ENCODE measurements at places on chromosomes 3 and 15. TPM values are rescaled to one million over a fixed set of nuclear protein-coding genes. Genes with fewer than 3 reads are reported as not detected.

TMC3 gene
- not detected for total RNA-seq

CNTN4 gene
- total RNA-seq, result 1.00 TPM

ARL8B gene
- total RNA-seq, result 63.9 TPM

TLR9 gene
- under 0.01 TPM for total RNA-seq

GYG1 gene
- total RNA-seq, result 41.4 TPM

MYZAP gene
- 1.6 TPM for total RNA-seq

CTNNB1 gene
- total RNA-seq, result 975 TPM

CASR gene
- not detected for total RNA-seq

NPAP1 gene
- total RNA-seq, result not detected

LMAN1L gene
- not detected for total RNA-seq

SLC7A14 gene
- total RNA-seq, result 0.44 TPM

REC114 gene
- total RNA-seq, result not detected

COL7A1 gene
- total RNA-seq, result 46.3 TPM

LARP6 gene
- 174 TPM for total RNA-seq

RASGRF1 gene
- under 0.01 TPM for total RNA-seq

RARRES1 gene
- 26.2 TPM for total RNA-seq

RETNLB gene
- total RNA-seq, result not detected

ZNF80 gene
- not detected for total RNA-seq

GOLGA8T gene
- not detected for total RNA-seq

PPP4R2 gene
- total RNA-seq, result 68.6 TPM

TMEM207 gene
- total RNA-seq, result not detected

GCNT3 gene
- 0.37 TPM for total RNA-seq

RASL12 gene
- total RNA-seq, result 4.1 TPM

SPATA12 gene
- total RNA-seq, result 0.11 TPM

HIGD1A gene
- total RNA-seq, result 241 TPM

IL5RA gene
- not detected for total RNA-seq

MAP3K13 gene
- total RNA-seq, result 18.4 TPM

MKRN2OS gene
- total RNA-seq, result not detected

PLIN1 gene
- total RNA-seq, result 0.22 TPM

ATP11B gene
- total RNA-seq, result 74.8 TPM

CLDN16 gene
- total RNA-seq, result not detected

NEK10 gene
- 7.0 TPM for total RNA-seq

WDR93 gene
- total RNA-seq, result under 0.01 TPM

MORF4L1 gene
- 363 TPM for total RNA-seq

PRKCI gene
- total RNA-seq, result 55.7 TPM

SCN11A gene
- under 0.01 TPM for total RNA-seq

GOLGA8G gene
- total RNA-seq, result not detected

DZIP1L gene
- total RNA-seq, result 40.7 TPM

CRYBG3 gene
- 28.4 TPM for total RNA-seq

MED12L gene
- 0.25 TPM for total RNA-seq

CMTM8 gene
- 0.12 TPM for total RNA-seq

SLC12A1 gene
- not detected for total RNA-seq

NMB gene
- total RNA-seq, result 4.0 TPM

SLC22A13 gene
- total RNA-seq, result 0.22 TPM

C3orf49 gene
- not detected for total RNA-seq

All from uterine smooth muscle cell (primary cell).